ENCODE measurements at places on chromosomes 2 and 18. TPM values are rescaled to one million over a fixed set of nuclear protein-coding genes. Genes with fewer than 3 reads are reported as not detected.

GRCh38 chr2:216689397-216689796, 6.0 kb downstream of the IGFBP5 start:
- H3K4me1 ChIP-seq, result no peaks in the 10 kb centered on the region
- peak overlapping the region; percentile 55 for H3K27ac ChIP-seq
- H3K27me3 ChIP-seq, result no peaks in the 10 kb centered on the region
- DNase-seq, result peak; percentile 55
- H3K4me3 ChIP-seq, result no peak overlapping the region

GRCh38 chr2:229519655-229520430, 194.5 kb downstream of the DNER start:
- no peaks in the 10 kb centered on the region for H3K4me1 ChIP-seq
- DNase-seq, result no peak
- no peaks in the 10 kb centered on the region for H3K27me3 ChIP-seq
- no peak overlapping the region for H3K4me3 ChIP-seq

DNA sequence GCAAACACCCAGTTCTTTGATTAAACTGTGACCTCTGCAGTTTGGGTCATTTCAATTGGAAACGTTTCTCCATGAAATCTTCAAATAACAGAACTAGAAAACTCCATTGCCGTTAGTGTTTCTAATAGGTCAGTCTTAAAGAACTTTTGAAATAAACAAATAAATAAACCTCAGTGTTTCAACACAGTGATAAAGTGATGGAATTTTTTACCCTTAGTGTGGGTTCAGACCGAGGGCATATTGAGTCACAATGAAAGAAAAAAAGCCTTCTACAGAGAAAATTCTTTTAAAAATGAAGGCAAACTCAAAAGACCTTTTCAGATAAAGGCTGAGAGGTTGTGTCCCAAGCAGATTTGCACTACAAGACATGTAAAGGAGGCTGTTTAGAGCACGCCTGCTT, 149.6 kb downstream of the NCKAP5 start:
- H3K4me3 ChIP-seq, result no peak overlapping the region
- no peak overlapping the region for H3K27ac ChIP-seq
- no peaks in the 10 kb centered on the region for H3K27me3 ChIP-seq
- H3K36me3 ChIP-seq, result no peaks in the 10 kb centered on the region
- H3K4me1 ChIP-seq, result no peaks in the 10 kb centered on the region
- no peak for DNase-seq

GRCh38 chr2:156874707-156875106, 382.8 kb upstream of the GALNT5 start:
- no peak overlapping the region for H3K4me3 ChIP-seq
- H3K27me3 ChIP-seq, result no peaks in the 10 kb centered on the region
- no peak for DNase-seq
- H3K27ac ChIP-seq, result no peak overlapping the region

NLRC4 gene
- total RNA-seq, result 4.2 TPM

DNA sequence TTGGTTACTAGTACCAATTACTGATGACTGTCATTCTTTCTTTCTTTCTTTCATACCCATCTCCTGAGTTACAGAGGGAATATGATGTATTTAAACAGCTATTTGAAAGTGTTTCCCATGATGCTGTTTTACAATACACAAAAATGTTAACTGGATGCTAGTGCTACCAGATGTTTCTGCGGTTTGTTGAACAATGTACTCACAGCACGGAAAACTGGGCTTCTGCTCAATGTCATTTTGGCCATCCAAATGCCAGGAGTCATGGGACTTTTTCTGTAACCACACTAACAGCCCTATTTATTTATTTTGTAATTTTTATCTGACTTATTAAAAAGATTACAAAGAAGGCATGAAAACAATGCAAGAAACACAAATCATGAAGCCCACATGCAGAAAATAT, 313.8 kb downstream of the RIT2 start:
- H3K36me3 ChIP-seq, result no peaks in the 10 kb centered on the region
- H3K4me1 ChIP-seq, result no peaks in the 10 kb centered on the region
- H3K27me3 ChIP-seq, result no peaks in the 10 kb centered on the region
- H3K27ac ChIP-seq, result no peak overlapping the region
- no peak overlapping the region for H3K4me3 ChIP-seq
- DNase-seq, result no peak

ATP8B1 gene
- 101 TPM for total RNA-seq

DNA sequence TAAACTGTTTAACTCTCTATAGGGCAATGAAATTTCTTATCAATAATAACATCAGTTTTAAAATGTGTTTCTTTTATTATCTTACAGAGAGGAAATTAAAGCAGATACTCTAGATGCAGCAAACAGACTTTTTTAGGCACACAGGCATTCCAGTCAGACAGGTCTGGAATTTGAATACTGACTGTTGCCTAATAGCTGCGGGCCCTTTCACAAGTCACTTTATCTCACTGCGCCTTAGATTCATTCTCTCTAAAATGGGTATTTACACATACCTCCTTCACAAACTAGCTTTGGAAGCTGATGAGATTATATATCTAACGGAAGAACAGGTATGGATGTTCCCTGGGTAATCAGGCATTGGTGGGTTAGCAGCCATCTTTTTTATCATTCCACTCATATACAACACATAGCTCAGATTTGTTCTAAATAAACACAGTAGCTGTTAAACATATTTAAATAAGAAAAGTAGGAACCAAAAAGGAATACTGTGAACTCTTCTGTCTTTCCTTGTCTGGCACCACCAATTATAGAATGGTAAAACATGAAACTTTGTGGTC, 104.2 kb downstream of the LRP2 start:
- H3K27me3 ChIP-seq, result no peaks in the 10 kb centered on the region
- H3K4me1 ChIP-seq, result no peaks in the 10 kb centered on the region
- H3K36me3 ChIP-seq, result no peaks in the 10 kb centered on the region
- H3K4me3 ChIP-seq, result no peak overlapping the region
